ENCODE measurements at places on chromosomes 12 and 14.

DNA sequence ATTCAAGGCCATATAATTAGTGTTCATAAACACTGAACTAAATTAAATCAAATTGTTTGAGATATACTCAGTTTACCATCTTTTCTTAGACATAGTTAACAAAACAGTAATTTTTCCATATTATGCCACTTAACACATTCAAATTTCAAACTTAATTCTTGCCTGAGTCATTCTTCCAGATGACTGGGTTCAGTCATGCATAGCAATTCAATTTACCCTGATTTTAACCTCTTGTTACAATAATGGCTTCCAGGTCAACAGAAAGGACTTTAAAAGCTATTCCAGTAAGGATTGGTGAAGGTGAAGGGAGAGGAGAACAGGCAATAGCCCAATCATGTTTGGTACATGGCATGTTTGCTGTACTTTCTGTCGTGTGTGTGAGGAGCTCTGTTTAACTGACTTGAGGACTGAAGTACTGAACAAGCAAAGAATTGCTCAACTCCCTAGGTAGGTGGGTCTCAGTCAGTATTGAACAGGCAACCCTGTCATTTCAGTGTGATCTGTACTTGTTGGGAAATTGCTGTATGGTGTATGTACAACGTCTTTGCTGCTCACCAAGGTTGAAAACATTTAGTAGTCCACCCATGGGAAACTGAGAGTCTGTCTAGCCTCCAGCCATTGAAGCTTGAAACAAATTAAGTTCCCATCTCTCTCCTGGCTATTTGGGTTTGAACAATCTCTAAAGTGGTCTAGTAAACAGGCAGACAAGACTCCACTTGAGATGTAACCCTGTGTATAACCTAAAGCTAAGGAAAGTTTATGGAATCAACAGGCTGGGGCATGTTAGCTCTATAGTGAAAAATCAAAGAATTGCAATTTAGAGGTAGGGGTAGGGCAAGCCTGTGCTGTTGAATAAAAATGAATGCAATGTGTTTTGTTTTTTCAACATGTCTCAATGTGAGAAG, 327.2 kb downstream of the BTG1 start:
- DNase-seq, result no peak

GRCh38 chr14:61116369-61116768, 135.3 kb downstream of the SLC38A6 start:
- no peak for DNase-seq

DNA sequence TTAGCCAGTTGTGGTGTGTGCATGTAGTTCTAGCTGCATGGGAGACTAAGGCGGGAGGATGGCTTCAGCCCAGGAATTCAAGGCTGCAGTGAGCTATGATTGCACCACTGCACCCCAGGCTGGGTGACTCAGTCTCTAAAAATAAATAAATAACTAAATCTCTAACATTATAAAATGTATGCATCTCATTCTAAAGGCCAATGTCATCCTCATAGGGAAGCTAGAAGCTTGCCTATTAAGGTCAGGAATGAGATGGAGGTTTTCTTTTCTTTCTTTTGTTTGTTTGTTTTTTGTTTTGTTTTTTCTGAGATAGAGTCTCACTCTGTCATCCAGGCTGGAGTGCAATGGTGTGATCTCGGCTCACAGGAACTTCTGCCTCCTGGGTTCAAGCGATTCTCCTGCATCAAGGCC, 48.8 kb upstream of the PAPLN start:
- peak; percentile 38 for DNase-seq

DNA sequence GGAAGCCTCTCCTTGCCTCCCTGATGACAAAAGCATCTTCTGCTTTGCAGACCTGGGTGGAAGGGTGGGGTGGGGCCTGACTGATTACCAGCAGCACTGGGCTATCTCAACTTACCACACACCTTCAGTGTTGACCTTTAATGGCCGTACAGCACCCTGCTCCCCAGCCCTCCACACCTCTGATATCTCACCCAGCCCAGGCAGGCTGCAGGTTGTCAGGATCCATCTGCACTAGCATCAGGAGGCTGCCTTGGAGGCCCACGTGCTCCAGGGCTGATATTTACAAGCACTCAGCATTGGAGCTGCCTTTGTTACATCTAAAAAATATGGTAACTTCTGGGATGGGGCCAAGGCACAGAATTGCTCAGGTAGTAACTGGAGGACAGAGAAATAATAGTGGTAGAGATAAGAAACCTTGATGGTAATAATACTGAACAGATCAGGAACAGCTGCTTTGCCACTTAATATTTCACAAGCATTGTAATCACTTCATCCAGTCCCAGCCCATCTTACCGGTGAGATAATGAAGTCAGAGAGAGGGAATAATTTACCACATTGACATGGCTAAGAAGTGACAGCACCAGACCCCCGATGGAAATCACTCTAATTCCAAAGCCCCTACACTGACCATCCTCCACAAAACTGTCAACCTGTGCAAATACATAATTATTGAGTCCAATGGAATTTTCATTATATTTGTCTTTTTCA, 125.2 kb upstream of the RFLNA start:
- no peak for DNase-seq

- DNase-seq, result no peak
Measured at GRCh38 chr12:131139363-131140068, 185.8 kb downstream of the ADGRD1 start.

GRCh38 chr12:110754101-110754793, 11.6 kb upstream of the PPP1CC start:
- DNase-seq, result no peak

- peak; percentile 3 for DNase-seq
Measured at GRCh38 chr12:16062611-16063010, 151.5 kb downstream of the DERA start.

GRCh38 chr12:58804749-58805148, 115.6 kb downstream of the LRIG3 start:
- DNase-seq, result no peak

GRCh38 chr12:89882792-89883191, 174.2 kb upstream of the ATP2B1 start:
- DNase-seq, result no peak

GRCh38 chr12:26238341-26239121, 43.2 kb downstream of the SSPN start:
- DNase-seq, result no peak

DNA sequence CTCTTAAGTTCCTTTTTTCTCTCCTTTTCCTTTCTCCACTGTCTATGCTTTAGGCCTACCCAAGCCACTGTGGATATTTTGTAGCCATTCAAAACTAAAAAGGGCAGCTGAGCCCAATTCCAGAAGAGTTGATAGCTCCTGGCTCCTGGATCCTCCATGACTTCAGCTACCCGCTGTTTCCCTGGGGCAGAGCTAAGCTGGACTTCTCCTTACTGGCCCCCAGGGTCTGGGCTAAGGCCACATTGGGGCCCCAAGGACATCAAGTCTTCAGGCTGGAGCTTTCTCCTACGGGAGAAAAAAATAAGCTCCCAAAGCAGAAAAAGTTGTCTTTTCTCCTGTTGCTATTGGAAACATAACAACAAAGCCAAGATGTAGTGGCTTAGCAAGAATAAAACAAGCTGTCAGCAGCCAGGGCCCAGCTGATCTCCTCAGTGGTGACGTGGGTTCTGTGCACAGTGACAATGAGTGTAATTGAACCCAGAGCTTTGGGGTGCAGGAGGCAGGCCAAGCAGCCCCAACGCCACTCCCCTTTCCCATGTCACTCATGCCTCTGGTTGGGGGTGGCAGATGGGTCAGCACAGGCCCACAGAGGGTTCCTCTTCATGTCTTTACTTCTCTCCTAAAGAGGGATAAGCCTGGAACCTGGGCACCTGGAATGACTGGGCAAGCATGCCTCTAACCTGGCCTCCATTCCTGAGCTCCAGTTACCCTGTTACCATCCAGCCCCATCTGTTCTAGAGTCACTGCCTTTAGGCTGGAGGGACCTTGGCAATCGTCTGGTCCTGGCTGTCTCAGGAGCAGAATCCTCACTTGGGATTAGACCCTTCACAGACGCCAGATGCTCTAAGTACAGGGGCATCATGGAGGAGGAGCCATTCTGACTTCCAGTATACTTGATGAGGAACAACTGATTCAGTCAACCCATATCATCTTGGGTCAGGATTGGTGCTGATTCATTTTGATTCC, 171.2 kb downstream of the ZFP36L1 start:
- peak; percentile 88 for DNase-seq

DNA sequence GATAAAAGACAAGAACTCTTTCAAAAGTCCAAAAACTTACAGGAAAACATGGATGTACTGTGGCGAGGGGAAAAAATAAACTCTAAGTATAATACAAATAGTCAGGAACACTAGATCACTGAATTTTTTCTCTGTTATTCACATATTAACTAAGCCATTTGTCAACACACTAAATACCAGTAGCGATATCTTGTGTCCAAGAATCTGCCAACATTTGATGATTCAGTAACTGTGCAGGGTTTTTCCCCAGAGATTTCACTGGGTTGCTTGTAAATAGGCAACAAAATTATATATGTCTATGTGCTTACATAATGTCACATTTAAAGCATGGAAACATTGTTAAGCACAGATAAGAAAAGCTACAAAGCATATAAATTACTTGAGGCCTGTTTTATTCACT, 205.9 kb downstream of the KIF21A start:
- no peak for DNase-seq

- DNase-seq, result no peak
Measured at GRCh38 chr12:90174956-90175355, 466.3 kb upstream of the ATP2B1 start.

DNA sequence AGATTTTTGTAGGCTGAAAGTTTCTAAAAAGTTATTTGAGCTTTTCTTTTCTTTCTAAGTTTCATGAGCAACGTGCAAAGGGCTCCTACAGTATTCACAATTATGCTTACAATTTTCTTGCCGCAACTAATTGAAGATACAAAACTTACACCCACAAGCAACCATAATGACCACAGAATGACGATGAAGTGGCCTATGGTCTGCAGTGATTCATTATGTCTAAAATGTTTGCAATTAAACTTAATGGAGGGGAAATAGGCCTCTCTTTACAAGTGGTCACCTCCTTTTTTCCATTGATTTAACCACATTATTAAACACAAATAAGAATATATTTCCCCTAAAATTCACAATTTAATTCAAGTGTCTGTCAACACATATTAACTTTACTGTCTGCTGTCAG, 732.6 kb upstream of the FLRT2 start:
- no peak for DNase-seq

- DNase-seq, result no peak
Measured at GRCh38 chr14:74555476-74556050, 56.5 kb downstream of the LTBP2 start.

DNA sequence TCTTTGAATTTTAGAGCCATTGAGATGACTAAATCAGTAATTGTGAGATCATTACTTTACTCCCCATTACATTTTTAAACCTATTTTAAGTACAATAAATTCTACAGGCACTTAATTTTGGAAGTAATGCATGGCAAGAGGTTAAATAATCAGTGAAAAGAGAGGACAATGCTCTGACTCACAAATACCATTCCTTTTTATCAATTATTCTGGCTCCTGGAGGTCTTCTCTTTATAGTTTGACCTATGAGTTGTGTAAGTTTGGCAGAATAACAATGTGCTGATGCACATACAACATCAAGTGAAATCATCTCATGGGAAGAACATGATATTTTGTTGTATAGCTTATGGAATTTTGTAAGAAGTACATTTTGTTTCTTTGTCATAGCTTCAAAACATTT, 166.7 kb downstream of the TMTC3 start:
- no peak for DNase-seq

- no peak for DNase-seq
Measured at GRCh38 chr12:79842630-79843029, 92.3 kb downstream of the PPP1R12A start.

DNA sequence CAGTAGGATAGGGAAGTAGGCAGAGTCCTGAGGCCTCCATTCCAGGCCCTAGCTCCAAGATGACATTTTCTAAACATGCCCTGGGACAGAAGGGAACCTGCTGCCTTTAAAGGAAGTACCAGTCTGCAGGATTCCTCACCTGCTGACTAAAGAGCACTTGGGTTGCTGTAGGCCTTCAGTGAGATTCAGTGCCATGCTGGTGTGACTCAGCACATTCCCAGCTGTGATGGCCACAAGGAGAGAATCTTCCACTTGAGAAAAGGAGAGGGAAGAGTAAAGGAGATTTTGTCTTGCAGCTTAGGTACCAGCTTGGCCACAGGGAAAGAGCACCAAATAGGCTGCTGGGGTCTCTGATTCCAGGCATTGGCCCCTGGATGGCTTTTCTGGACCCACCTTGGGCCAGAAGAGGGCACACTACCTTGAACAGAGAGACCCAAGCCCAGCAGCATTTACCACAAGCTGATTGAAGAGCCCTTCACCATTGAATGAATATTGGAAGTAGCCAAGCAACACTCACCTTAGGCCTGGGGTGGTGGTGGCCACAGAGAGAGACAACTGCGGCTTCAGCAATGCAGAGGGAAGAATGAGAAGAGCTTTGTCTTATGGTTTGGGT, 498.3 kb downstream of the KCNH5 start:
- no peak for DNase-seq

DNA sequence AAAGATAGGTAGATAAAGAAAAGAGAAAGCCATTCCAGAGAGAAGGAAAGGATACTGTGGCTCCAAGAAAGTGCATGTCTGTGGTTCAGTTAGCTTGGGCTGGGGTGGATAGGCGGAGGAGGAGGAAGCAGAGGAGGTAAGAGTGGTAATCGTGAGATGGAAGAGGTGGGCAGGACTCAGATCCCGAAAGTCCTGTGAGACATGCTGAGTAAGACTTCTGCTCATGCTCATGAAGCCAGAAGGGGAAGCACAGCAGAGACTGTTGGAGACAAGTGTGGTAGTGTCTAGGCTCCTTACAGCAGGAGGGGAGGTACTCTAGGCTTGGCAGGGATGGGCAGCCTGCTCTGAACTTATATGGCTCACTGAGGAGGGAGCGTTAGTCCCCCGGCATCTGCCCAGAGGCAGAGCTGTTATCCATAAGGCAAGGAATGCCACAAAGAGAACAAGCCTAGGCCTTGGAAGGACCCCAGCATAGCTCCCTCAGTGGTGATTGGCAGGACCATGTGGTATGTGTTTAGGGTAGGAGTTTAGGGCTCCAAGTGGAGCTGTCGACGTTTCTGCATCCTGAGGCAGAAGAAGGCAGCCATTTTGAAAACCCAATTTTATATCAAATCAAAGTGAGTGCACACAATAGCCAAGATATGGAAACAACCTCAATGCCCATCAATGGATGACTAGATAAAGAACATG, 135.3 kb downstream of the SMOC1 start:
- DNase-seq, result no peak

- no peak for DNase-seq
Measured at GRCh38 chr12:8675591-8676036, 13.0 kb upstream of the MFAP5 start.

DNA sequence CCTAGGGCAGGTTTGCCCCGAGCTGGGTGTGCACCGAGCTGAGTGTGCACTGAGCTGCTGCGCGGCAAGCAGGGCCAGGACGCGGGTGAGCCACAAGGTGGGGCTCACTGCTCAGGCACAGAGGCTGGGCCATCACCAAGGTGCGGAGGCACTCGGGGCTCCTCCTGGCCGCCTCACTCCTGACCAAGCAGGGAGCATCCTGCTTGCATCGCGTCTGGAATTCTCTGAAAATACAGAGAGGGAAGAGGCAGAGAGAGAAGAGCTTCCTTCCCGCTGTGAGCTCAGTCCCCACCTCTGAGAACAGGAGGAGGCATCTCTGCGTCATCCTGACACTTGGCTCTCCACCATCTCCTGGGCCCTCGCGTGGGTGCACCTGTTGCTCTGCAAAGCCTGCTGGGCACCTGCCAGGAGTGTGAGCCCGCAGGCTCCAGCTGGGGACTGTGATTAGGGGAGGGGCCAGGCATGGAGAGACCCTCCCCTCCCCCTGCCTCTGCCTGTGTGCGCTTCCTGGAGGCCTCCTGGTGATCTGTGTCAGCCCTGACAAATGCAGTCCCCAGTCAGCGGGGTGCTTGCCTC, 116.3 kb downstream of the GLT1D1 start:
- DNase-seq, result no peak

GRCh38 chr14:74506411-74506851, 12.9 kb downstream of the ISCA2 start:
- no peak for DNase-seq

GRCh38 chr12:48818831-48819590, 715 bp downstream of the CACNB3 start:
- no peak for DNase-seq
